ENCODE measurements at places on chromosomes 11 and 22.
A peak's percentile ranks its signal among the peaks of the same experiment; 100 is the strongest.

GRCh38 chr11:128949791-128950454, 7.3 kb upstream of the TP53AIP1 start:
- no peak for DNase-seq

DNA sequence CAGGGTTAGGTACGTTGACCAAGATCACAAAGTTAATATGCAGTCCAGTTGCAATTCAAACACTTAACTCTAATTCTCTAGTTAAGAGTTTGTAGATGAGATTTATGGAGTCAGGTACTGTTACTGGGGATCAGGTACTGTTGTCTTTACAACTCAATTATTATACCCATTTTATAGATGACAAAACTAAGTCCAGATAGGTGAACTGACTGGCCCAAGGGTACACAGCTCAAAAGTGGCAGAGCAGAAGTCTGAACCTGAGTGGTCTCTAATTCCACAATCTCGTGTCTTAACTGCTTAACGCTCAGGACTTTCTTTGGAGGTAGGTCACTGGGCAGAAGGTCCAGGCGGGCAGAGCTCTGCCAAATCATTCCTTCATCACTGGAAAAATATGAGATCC, 77.5 kb downstream of the DSCAML1 start:
- DNase-seq, result no peak

DNA sequence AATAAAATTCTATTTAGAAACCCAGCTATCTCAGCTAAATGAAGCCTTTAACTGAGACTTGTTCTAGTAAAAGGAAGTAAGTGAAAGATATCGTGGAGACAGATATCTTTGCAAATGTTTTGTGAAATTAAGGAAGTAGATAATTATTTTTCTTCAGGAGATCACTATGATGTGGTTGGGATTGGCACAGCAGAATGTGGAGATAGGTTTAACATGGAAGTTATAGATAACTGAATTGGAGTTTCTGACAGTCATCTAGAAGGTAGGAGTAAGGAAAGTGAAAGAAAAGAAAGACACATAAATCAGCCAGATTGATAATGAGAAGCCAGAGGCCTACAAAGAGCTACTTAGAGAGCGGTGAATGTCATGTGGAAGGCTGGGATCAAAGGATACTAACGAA, 4.7 kb upstream of the CASP5 start:
- DNase-seq, result no peak

- no peak for DNase-seq
Measured at GRCh38 chr11:71304491-71304890, 52.1 kb upstream of the SHANK2 start.

GRCh38 chr11:117717485-117718314, 79.3 kb downstream of the DSCAML1 start:
- no peak for DNase-seq

GRCh38 chr11:12224537-12224893, 114.1 kb downstream of the MICAL2 start:
- peak; percentile 74 for DNase-seq

DNA sequence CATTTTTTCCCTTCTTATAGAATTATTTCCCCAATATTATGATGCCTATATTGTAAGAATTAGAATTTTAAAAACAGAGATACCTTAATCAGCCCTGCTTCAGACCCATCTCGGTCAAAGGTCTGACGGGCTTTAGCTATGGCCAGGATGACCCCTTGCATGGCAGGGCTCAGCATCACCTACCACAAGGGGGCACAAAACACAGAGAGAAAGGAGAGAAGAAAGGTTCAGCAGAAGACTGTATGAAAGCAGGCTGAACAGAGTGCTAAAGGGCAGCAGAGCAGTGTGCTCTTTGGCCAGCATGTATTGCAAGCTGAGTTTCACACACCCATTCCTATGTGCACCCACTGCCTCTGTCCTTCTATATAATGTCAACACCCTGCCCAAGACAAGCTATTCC, 26.8 kb downstream of the CLDN25 start:
- DNase-seq, result no peak

DNA sequence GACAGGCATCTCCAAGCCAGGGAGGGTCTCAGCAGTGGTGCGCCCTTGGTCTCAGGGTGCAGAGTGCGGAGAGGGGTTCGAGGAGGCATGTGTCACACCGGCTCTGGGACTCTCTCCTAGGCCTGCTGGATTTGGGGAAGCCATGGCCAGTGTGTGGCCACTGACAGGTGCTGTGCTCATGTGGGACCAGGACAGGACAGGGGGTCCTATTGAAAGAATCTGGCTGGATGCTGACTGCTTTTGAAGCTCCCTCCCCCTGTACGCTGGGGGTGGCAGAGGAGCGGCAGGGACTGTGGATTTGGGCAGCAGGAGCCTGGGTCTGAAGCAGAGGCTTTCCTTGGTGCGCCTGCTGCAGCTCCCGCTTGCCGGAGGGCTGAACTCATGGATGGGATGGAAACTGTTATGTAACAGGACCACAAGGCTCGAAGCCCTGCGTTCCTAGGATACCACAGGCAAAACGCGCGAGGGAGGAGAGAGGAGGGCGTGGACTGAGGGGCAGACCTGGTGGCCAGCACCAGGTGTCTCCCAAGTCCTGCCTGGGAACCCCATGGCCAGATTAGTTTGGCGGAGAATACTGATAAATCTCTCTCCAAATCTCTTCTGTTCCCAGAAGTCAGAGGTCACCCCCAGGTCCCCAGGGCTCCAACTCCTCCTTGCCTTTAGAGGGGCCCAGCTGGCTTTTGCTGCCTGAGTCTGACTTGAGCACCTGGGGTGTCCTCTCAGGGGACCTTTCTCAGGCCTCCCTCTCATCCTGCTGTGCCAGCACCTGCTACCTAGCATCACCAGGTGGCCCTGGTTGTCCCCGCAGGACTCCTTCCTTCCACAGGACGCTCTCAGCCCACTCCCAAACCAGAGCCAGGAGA, 13.8 kb upstream of the TEF start:
- no peak for DNase-seq

- no peak for DNase-seq
Measured at GRCh38 chr11:73894725-73895335, 18.0 kb downstream of the PAAF1 start.
